ENCODE measurements at places on chromosomes 12 and 14.
A peak's percentile ranks its signal among the peaks of the same experiment; 100 is the strongest.

DNA sequence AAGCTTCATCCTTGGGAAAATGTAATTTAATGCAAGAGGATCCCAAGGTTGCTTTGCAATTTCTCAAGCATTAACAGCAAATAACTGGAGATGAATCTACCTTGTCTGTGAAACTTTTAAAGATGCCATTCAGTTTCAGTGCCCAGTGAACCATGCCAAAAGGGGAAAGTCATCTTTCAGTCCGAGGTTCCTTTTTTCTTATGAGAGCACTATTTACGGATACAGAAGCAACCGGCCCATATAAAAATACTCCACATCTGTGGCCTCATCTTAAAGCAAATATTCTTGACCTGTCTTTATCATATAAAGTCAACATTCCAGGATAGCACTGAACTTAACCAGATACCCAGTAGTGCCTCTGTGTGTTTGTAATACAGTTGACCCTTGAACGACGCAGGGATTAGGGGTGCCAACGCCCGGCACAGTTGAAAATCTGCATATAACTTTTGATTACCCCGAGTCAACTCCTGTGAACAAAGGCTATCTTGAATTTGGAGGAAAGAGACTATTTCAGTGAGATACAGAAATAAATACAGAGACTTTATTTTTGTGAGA is 209.4 kb downstream of the PCNX1 start:
- DNase-seq = no peak

DNA sequence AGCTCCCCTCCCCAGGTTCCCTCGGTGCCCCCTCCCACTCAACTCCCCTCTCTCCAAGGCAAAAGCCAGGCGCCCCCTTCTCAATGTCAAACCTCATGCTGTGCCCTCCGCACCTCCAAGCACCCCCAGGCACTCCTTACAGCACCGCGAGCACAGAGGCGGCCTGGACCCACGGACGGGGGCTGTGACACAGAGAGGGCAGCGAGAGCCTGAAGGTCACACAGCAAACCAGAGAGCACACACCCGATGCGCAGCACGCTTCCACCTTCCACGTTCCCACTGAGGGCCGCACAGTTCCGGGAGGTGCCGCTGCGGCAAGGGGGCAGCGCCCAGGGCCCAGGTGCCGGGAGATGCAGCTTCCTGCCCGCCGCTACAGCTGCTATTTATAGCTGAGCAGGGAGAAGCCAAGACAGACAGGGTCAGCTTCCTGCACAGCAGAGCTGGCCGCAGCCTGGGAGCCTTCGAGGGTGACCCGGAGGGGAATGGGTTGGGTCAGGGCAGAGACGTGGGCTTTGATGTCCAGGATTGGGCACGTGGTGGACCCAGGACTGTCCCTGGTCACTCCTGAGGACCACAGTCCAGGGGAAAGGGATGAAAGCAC is 12.9 kb downstream of the NCOR2 start:
- DNase-seq = no peak

DNA sequence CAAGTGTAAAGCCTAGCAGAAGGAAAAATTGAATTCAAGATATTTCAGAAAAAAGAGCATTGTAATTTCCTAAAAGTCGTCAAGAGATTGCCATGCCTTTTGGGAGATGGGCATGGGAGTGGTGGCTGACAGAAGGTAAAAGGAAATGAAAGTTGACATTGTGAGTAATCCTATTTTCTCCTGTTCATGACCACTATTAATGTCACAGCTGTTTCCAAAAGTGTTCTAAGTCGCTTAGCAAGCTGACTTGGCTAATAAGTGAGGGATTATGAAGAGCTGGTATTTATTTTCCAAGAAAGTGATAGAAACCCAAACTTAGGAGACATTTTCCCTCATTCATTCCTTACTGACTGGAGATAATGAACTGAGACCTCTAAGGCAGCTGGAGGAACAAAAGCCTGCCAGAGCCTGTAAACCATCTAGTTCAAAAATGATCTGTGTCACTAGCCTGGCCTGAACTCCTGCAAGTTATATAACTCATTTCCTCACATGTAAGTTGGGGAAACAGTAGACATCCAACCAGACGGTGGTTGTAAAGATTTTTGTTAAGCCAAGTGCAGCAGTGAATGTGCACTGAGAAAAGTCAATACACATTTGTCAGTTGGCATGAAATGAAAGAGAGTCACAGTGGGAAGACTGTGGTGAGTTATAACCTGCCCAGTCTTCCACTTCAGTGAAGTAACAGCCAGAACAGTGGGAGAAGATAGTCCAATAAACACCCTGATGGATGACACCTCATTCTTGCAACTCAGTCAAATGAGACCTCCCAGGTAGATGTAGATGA is 75.8 kb downstream of the DIO2 start:
- DNase-seq = no peak

DNA sequence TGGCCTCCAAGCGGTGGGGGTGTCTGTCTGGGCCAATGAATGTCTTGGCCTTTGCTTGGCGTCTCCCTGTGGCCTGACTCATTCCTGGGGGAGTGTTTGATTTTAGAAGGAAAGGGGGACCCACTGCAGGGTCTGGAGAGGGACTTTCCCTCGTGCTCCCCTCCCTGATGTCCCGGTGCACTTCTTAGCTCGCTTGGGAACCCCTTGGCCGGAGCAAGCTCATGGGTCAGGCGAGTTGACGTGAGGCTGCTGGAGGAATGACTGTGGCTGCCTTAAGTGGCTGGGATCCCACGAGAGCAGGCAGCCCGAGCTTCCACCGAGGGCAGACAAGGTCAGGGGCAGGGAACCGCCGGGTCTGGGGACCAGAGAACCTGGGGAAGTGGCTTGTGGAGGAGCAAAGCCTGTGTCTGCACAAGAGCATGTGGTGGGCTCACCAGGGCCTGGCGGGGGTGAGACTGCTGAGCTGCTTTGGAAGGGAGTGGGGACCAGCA is 218.4 kb upstream of the C14orf180 start:
- no peak for DNase-seq

DNA sequence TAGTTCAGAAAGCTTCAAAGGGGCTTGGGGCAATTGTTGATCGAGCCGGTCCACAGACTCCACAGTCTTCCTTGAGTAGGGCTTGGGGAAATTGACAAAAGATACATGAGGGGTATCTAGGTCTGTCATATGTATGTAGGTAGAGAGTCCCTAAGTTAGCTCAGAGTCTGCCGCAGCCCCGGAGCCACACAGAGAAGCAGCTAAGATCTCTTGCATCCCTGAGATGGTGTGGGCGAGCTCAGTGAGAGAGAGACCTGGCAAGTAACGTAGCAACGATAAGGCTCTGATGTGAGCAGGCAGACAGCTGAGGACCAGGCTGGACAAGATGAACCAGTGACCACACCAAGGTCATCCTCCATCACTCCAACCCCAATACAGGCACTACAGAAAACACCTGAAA is 297.6 kb downstream of the TMEM132D start:
- no peak for DNase-seq

DNA sequence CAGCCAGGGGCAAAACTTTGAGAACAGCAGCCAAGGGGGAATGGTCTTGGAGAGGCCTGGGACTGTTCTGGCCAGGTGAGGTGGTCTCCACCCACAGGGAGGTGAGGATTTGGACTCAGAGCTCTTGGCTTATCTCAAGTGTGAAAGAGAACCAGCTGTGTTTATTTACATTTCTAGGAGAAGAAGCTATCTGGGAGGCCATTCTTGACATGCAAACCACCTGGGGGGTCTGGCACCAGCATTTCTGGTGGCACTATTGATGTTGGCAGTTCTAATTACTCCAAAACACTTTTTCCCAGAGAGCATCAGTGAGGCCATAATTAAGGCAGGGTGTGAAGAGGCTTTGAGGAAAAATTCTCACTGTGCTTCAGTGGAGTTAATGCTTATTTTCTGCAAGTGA is 95.1 kb downstream of the CAND1 start:
- peak; percentile 60 for DNase-seq
